NCI-H1105 (cell line): ENCODE measurements at places on chromosomes 11 and 22.

DNA sequence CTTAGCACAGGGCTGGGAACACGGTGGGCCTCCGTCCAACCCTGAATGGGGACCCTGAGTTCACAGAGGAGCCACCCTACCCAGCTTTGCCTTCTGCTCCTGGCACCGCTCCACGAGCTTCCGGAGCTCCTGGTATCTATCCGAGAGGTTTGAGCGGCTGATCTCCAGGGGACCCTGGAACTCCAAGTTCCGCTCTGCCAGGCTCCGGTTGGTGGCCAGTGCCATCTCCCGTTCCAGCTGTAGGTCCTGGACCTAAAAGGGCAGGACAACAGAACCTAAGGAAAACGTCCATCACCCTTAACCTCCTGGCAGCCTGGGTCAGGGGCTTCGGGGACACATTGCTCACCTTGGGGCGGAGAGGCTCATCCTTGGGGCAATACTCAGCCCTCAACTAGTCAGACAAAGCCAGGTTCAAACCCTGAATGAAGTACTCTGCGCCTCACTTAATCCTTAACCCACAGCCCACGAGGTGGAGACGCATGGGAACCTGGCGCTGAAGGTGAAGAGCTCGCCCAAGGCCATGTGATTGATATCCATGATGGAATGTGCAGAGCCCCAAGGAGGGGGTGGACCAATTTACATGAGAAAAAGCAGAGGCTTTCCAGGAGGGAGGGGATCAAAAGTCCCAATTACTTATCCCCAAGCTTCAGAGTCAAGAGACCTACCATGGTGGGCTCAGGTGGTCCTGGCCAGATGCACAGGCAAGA is 27.1 kb downstream of the VPS37C start:
- DNase-seq, result no peak

DNA sequence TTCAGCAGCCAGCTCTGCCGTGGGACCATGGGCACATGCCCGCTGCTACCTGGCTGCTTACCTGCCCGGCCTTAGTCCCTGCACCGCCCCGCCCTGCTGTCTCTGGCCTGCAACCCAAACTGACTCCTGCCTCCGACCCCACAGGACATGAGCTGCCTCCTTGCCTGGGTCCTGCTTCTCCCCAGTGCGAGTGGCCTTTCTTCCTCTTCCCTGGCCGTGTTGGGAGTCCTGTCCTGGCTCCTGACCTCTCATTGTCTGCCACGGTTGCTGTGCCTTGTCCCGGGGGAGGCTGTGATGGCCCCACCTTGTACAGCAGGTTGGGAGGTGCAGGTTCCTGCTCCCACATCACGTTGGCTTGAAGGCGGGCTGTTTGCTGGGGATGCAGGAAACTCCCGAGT is 370.0 kb downstream of the TBC1D22A start:
- no peak for DNase-seq

GRCh38 chr11:32438346-32438865 is 3.1 kb upstream of the WT1 start:
- DNase-seq, result no peak

DNA sequence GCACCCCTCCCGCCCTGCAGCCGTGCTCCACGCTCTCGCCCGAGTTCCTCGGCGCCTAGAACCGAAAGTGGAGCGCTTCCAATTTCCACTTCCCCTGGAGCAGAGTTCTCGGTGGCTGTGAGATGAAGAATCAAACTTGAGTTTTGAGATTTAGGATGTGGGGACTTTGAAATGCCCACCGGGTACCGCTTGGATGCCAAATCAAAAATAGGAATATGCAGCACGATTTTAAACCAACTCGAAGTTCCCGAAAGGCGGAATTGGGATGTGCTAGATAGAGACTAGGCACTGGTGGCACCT is 569 bp downstream of the POLA2 start:
- DNase-seq, result no peak

GRCh38 chr11:22624742-22625447 is 728 bp downstream of the FANCF start:
- DNase-seq, result peak; percentile 75

DNA sequence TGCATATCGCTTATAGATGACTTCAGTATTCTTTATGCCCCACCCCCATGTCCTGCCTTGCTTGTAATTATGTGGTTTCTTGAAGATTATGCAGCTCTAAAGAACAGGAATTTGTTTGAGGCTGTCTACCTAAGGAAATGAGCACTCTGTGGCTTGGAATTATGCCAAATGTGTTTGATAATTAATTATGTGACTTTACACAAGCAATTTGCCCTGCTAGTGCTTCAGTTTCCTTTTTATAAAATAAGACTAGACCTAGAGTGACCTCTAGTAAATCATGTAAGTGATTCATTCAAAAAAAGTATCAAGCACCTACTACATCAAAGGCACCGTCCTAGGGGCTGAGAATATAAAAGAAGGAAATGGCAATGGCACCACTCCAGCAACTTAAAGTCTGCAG is 491.5 kb upstream of the KIRREL3 start:
- peak; percentile 82 for DNase-seq

- DNase-seq, result no peak
These were observed 33.1 kb upstream of the IPO7 start for GRCh38 chr11:9351321-9351881.

DNA sequence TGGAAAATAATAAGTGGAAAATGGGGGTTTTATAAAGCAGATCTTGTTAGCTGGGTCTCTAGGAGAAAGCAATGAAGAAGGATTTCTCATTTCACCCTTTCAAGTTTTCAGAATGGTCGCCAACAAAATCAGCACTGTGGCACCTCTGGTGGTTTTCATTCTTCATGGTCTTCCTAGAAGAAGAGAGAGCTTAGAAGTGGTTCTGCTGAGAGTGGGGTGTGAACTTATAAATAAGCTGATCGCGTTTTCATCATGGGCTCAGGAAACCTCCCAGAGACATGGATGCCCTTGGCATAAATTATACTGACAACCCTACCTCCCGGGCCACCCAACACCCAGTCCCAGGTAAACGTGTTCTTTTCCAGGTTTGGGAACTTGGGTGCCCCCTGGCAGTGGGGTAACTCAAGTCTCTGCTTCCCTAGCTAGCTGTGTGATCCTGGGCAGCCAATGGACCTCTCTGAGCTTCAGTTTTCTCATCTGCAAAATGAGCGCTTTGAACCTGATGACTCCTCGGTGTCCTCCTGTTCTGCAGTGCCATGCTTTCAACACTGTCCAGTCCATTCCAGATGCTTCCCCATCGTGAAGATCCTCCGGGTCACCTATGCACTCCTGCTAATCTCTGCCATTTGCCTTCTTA is 72.6 kb upstream of the GRAMD1B start:
- no peak for DNase-seq

DNA sequence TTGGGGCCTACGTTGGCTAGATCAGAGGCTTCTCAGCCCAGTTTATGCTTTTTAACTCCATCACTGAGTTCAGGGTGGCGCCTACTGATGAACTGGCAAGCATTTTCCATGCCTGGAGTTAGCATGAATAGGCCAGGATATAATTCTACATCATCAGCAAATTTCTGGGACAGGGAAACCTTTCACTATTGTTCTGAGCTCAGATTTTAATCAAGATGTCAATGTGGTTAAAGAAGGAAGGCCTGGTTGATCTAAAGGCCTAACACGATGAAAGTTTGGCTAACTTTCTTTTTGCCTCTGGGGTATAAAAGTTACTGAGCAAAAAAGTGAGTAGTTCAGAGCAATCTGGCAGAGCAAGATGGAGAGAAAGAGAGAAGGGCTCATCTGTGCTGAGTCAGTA is 21.7 kb upstream of the IFITM3 start:
- no peak for DNase-seq

DNA sequence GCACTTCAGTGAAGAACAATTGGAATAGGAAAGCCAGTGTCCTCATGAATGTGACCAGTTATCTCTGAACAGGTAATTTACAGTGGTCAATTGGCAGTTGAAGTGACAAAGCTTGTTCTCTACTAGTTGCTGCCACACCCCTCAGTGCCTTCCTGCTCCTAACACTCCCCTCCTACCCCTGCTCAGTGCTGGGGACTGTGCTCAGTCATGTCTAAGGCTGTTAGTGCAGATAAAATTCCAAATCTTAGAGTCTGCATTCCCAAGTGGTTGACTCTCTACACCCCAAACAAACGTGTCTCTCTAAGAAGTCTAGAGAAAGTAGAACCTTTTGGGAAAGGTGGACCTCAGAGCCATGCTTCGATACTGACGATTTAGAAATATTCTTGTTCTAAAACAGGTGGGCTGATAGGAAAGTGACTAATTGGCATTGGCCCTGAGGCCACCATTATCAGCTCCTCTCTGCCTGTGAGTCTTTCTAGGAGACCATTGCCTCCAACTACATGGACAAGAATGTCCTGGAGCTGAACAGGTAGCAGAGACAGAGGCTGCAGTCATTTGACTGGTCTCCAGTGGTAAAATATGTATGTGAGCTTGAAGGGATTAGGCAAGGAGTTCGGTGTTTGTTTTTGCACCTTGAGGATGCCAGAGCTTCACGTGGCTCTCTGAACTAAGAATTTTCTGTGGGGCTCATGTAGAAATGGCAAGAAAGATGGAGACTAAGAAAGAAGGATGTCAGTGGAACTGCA is 22.1 kb upstream of the NNMT start:
- DNase-seq, result no peak

GRCh38 chr11:119196833-119197483 is 9.2 kb upstream of the CBL start:
- DNase-seq, result peak; percentile 90

- no peak for DNase-seq
These were observed 4.6 kb downstream of the FGF19 start for GRCh38 chr11:69699213-69699612.

DNA sequence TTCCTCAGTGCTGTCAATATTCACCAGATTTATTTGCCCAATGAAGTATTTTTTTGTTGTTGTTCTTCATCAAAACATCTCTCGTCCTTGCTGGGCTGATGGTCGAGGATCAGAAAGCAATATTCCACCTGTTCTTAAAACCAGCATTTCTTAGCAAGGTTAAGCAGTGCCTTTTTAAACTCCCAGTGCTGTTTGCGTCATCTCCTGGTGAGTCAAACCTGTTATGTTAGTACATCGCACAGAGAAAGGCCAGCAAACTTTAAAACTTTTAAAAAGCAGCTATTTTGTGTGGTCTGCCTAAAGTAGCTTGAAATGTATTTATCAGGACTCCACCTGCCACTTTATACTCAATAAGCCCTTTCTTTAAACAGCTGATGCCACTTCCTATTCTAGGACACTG is 802.0 kb downstream of the KCNA4 start:
- DNase-seq, result no peak

- DNase-seq, result no peak
These were observed 39.5 kb downstream of the AHNAK start for GRCh38 chr11:62507125-62507422.
